ENCODE measurements at places on chromosomes 3 and 15.

GRCh38 chr3:183800243-183800863 lies 25.0 kb downstream of the MAP6D1 start:
- DNase-seq = no peak

GRCh38 chr15:25658560-25658959 lies 204.6 kb downstream of the ATP10A start:
- DNase-seq = no peak

DNA sequence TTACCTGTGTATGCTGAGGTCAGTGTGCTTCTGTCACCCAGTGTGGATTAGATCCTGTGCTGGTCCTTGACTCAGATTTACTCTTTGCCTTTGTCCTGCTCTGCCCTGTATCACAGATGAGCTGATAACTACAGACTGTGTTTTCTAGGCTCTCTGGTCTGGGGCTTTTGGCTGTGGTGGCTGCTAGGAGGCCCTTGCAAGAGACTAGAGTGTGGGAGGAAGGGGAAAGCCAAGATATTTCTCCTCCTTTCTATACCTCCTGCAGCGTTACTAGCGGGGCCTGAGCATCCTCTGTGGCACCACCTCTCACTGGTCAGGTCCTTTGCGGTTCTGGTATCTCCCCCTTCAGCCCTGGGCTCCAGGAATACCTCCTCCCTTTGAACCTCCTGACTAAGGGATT lies 282.3 kb upstream of the TBC1D5 start:
- peak; percentile 17 for DNase-seq

- DNase-seq = no peak
These were observed 50.7 kb downstream of the UMPS start for GRCh38 chr3:124780761-124781475.

GRCh38 chr15:96325541-96326327 lies 4.8 kb upstream of the NR2F2 start:
- peak; percentile 14 for DNase-seq

DNA sequence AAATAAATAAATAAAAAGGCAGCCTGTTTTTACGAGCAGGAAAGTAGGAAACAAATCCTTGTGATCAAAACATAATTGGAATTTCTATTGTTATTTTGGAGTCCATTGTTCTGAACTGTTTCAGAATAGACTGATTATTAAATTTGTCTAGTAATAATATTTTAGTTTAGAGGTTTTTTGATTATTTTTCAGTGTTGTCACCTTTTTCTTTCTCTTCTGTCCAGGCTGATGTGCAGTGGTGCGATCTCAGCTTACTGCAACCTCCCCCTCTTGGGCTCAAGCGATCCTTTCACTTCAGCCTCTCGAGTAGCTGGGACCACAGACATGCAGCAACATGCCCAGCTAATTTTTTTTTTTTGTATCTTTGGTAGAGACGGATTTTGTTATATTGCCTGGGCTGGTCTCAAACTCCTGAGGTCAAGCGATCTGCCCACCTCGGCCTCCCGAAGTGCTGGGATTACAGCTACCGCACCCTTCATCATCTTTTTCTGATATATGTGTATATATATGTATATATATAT lies 38.0 kb downstream of the KAT2B start:
- DNase-seq = no peak

- no peak for DNase-seq
These were observed 52.3 kb upstream of the VGLL4 start for GRCh38 chr3:11696054-11696453.

GRCh38 chr15:35858707-35859106 lies 312.7 kb upstream of the DPH6 start:
- DNase-seq = no peak

- no peak for DNase-seq
These were observed 272.2 kb upstream of the CFAP20DC start for GRCh38 chr3:59321881-59322540.

- no peak for DNase-seq
These were observed 109.4 kb upstream of the SAMMSON start for GRCh38 chr3:69890084-69890483.

DNA sequence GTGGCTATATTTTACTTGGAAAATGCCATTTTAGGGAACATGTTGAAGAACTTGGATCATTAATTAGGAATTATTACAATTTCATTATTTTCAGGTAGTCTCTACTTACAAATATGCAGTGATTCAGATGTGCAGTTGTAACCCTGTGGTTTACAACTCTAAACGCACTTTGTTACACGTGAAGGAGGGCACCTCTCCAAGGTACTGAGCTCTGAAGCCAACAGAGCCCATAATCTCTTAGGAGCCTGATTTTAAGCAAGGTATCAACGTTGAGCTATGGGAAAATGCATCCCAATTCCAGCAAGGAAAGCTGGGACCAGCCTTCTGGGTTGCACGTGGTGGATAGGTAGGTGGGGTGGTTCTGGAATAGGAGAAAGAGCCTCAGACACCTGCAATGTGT lies 81.5 kb upstream of the FAM3D start:
- DNase-seq = no peak

DNA sequence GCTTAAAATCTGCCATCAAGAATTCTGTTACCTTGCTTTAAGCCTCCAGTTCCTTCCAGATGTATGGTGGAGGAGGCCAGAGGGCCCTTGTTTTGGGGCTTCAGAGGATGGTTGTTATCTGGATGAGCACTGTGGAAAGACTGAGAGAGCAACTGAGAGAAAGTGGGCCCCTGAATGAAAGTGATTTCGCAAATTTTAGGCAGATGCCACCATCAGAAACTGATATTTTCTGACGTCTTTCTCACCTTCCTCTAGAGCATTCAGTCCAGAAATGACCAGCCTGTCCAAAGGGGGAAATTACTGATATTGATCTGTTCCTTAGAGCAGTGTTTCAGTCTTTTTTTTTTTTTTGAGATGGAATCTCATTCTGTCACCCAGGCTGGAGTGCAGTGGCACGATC lies 13.4 kb downstream of the B3GNT5 start:
- DNase-seq = no peak

DNA sequence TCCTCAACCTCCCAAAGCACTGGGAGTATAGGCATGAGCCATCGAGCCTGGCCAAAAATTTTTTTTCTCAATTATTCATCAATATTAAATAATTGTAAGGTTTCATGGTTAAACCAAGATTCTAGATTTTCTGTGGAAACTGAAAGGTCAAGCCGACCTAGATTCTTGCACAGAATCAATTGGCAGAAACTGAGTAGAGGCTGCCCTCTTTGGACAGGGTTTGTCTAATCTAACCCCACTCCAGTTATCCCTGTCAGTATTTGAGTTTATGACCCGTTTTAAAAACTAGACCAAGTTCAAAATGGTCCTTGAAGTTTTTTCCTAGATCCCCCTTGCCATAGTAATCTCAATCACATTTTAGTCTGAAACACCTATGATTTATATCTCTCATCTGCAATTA lies 8.6 kb upstream of the ADAM10 start:
- DNase-seq = peak; percentile 43

- no peak for DNase-seq
These were observed 2.5 kb upstream of the EFCC1 start for GRCh38 chr3:128998561-128998960.

GRCh38 chr3:127454968-127455367 lies 135.6 kb downstream of the TPRA1 start:
- no peak for DNase-seq

DNA sequence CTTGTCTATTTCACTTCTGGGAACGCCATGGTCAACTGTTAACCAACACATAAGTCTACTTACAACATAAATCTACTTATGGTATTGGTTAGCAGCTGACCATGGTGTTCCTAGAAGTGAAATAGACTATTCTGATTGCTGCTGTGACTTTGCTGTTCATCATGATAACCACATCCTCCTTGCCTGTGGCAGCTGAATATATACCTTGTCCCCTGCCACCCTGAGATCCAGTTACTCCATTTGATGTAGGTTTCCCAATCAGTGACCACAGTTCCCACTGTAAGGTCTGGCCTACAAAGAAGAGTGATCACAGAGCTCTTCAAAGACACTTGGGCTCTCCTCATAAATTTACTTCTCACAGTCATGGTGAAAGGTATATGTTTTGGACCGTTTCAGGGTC lies 66.8 kb upstream of the ALDH1A3 start:
- no peak for DNase-seq

GRCh38 chr3:141011232-141011996 lies 39.7 kb upstream of the SPSB4 start:
- DNase-seq = peak; percentile 74

DNA sequence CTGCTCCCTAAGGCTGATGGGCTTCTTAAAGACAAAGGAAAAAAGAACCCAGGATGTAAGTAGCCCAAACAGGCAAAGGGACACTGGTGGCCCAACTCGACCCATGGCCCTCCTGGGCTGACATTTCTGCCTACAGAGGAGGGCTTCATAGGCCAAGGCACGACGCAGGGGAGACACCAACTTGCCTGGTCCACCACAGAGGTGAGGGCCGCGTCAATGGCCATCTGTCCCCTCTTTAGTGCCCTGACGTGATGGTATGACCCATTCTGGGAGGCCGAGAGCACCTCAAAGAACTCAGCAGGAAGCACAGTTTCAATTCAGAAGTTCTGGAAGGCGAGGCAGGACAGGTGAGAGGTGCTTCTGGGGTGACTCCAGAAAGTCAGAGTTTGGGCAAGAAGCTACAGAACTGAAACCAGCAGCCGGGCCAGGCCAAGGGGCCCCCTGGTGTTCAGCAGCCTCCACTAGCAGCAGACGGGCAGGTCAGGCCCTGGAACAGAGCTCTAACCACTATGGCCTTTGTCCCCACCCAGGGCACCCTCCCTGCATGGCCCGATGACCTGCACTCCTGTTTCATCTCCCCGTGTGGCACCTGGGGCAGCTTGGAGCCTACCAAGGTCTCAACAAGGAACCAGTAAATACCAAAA lies 45.1 kb downstream of the HMCES start:
- peak; percentile 69 for DNase-seq

- no peak for DNase-seq
These were observed 139.5 kb upstream of the RBMS3 start for GRCh38 chr3:29141197-29141917.

GRCh38 chr15:40815042-40815698 lies 7.9 kb upstream of the DNAJC17 start:
- no peak for DNase-seq

GRCh38 chr3:74605437-74605836 lies 9.0 kb downstream of the CNTN3 start:
- no peak for DNase-seq

- no peak for DNase-seq
These were observed 246.6 kb downstream of the CBLB start for GRCh38 chr3:105622169-105622568.

- DNase-seq = no peak
These were observed 3.6 kb upstream of the RAB6B start for GRCh38 chr3:133899311-133899710.

DNA sequence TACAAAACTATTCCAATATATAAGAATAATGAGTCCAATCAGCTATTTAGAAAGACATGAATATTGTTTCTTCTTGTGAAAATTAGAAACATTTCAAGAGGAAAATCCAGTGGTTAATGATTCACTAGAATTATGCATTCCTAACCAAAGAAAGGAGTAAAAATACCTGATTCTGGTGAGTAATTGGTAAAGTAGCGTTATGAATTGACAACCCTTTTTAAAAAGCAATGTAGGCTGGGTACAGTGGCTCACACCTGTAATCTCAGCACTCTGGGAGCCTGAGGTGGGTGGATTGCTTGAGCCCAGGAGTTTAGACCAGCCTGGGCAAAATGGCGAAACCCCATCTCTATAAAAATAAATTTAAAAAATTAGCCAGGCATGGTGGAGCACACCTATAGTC lies 43.3 kb downstream of the TOPAZ1 start:
- no peak for DNase-seq

DNA sequence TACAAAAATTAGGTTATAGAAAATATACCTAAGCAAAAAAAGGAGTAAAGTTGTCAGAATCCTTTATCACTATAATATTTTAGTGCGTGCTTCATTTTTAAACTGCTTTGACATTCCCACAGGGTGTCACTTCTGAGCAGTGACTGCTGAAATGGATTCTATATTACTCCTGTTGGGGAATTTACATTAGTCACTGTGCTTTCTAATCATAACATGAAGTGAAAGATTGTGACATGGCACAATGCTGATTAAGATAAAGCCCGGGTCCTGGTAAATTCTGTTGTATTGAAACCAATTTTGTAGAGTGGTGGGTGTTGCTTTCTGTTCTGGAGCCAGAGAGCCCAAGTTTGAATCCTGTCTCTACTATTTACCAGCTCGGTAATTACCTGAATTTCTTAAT lies 36.4 kb upstream of the EHHADH start:
- DNase-seq = peak; percentile 36

DNA sequence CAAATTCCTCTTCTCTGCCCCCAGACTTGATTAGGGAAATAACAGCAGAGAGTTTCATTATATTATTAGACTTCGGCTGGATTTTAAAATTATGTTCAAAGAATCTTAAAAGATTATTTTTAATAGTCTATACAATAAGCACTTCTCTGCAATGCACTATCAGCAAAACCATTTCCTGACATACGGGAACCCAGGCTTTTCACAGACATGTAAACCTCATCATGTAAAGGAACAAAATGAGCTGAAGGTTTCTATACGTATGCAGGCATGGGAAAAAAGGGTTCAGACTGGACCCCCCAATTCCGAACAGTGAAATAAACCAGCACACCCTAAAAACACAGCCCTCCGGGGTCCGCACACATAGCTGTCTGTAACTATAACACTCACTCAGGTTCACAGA lies 77.5 kb upstream of the LMOD3 start:
- DNase-seq = no peak

DNA sequence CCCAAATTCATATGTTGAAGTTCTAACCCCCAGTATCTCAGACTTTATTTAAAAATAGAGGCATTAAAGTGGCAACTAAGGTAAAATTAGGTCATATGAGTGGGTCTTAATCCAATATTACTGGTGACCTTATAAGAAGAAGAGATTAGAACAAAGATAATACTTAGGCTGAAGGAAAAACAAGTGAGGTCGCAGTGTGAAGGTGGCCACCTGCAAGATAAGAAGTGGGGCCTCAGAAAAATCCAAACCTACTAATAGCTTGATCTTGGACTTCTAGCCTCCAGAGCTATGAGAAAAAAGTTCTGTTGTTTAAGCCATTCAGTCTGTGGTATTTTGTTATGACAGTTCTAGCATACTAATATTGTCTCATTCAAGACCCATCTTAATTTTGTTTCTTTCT lies 159.9 kb upstream of the PEX5L start:
- DNase-seq = no peak

- no peak for DNase-seq
These were observed 42.8 kb upstream of the SMAD3 start for GRCh38 chr15:67022587-67023105.
